GM04503 (cell line): ENCODE measurements at places on chromosomes 4 and X.

DNA sequence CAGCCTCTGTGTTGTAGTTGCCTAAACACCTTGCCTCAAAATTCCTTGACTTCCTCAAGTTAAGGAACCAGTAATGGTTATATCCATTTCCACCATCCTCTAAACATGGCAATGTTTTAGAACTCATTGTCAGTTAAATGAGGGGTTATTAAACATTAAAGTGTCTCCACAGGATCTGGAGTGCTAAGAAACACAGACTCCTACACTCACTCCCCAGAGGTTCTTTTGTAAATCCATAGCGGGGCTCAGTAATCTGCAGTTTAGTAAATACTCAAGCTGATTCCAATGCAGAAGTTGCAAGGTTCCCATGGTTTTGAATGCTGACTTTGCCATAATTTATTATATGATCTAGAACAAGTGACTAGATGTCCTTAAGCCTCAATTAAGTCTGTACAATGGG lies 245.5 kb downstream of the GPAT3 start:
- no peak for DNase-seq

DNA sequence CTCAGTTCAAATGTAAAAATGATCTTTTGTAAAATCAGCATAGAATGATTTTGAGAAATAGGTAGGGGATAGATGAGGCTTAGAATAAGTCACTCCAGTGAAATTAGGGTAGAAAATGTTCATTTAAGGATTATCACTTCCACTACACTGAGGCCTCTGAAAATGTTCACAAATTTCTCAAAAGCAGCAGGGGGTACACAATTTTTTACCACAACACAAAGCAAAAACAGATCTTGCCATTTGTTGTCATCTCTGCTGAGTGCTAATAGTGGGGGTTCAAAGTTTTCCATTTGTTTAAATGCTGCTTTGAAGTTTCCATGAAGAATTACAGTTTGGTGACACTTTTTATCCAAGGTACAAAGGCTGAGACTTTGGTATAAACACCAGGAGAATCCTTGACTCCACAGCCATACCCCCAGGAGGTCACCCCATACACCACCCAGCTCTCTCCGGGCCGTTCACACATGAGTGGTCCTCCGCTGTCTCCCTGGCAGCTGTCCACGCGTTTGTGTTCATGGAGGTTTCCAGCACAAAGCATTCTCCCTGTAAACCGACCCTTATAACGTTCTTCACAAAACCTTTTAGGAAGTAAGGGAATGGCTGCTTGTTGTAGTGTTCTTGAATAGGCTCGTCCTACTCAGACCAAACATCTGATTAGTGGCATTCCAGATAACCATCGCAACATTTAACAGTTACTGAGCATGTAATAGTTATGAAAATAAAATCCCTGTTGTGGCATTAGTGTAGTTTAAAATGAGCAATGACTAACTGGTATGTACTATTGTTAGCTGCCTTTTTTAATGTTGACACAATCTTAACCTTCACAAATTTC lies 71.0 kb downstream of the PRSS12 start:
- DNase-seq: no peak

DNA sequence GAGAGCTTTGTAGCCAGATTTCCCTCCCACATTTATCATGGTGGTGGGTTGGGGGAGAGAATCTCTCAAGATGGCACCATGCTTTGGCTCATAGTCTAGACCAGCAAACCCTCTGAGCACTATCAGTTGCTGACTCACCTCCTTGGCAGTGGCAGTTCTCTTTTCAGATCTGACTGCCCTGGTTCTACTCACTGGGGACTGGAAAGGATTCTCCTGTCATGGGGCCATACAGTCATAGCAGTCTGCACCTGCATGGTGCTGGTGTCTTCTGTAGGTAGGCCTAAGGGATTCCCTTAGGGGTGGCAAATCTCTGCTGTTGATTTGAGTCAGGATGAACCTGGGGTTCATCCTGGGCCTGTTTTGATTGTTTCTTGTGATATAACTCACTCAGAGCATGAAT lies 2.6 kb downstream of the TEX13B start:
- DNase-seq: no peak

- DNase-seq: no peak
Measured at GRCh38 chr4:20901851-20902250, 201.6 kb downstream of the PACRGL start.

GRCh38 chr4:13089659-13089998 lies 394.5 kb downstream of the RAB28 start:
- DNase-seq: no peak

DNA sequence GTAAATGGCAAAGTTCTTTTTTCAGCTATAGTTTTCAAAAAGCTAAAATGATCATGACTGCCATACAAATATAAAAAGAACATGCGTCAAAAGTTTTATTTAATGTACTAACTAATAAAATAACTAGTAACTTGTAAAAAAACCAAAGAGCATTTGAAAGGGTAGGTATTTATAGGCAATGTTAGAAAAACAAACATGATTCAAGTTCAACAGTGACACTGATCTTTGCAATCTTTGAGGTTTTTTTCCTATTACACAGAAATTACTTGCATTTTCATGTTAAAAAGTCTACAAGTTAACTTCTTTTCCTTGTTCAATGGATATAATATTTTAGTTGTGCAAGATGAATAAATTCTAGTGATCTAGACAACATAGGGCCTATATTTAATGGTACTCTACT lies 72.3 kb upstream of the GRID2 start:
- DNase-seq: no peak

- no peak for DNase-seq
Measured at GRCh38 chr4:145791988-145792387, 112.0 kb downstream of the C4orf51 start.

GRCh38 chrX:9983441-9983840 lies 16.3 kb downstream of the CLDN34 start:
- DNase-seq: no peak

DNA sequence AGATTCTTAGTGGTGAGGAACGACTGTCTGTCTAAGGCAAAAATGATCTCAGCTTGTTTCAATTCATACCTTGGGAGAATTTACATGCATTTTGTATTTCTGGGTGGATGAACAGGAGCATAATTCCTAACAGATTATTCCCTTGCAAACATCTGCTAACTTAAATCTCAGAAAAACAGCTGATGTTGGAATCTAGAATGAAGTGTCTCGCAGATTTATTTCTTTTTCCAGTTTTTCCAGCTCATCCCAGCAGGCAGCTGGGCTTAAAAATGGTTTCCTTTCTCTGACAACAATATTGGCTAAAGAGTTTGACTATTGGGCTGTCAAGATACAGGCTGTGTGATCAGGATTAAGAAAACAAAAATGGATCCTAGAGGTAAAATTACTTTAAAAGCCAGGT lies 1.1 kb downstream of the LNX1 start:
- DNase-seq: no peak

DNA sequence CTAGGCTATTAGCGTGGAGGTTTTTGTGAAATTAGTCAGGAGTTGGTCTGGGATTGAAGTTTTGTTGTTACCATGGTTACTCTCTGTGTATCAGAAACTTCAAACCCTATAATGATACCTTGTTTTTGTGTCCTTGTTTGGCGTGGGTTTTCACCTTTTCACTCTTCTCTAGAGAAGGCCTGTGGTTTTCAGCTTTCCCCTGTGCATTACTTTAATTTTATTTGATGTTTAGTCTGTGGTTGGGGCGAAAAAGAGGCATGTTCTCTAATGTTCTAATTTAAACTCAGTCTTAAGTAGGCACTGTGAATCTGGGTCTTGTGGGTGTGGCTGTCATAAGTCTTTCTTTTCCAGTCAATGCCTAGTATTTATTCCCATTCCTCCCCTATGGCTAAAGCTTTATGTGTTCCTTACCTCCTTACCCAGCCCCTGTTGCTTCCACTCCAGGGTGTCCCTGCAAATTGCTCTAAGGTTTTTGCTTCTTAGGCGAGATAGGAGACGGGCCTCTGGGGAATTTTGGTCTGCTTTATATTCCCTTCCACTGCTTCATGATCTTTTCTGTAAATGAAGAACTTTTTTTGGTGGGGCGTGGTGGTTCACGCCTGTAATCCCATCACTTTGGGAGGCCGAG lies 326.3 kb upstream of the ZCCHC13 start:
- no peak for DNase-seq

DNA sequence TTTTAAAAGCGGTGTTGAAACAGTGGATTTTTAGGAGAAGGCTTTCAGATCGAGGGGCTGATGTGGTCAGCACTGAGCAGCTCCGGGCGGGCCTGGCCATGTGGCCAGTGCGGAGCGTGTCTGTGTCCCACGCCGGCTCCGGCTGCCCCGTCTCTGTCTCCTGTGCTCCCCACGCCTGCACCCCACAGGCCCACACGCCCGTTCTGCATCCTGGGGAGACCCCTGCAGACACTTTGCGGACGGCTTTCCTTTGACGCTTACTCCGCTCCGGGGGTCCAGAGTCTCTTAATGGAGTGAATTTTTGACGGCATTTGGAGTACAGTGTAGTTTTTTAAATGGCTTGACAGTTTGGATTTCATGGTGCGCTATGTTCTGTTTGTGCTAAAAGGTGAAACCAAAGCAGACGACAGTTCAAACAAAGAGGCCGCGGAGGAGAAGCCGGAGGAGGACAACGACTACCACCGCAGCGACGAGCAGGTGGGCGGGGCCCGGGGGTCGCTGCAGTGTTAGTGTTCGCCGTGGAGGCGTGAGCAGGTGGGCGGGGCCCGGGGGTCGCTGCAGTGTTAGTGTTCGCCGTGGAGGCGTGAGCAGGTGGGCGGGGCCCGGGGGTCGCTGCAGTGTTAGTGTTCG lies 38.7 kb downstream of the PCGF3 start:
- DNase-seq: no peak

GRCh38 chr4:78092850-78093249 lies 35.7 kb downstream of the FRAS1 start:
- no peak for DNase-seq

GRCh38 chrX:74853255-74853654 lies 72.0 kb downstream of the NEXMIF start:
- no peak for DNase-seq

DNA sequence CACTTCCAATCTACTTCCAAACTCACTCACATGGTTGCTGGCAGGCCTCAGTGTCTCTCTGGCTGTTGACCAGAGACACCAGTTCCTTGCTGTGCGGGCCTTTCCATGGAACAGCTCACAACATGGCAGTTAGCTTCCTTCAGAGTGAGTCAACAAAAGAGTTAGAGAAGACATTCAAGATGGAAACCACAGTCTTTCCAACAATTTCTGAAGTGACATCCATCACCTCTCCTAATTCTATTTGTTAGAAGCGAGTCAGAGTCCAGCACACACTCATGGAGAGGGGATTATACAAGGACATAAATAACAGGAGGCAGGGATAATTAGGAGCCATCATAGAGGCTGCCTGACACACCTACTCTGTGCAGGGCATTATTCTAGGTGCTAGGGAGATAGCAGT lies 62.5 kb upstream of the TMEM164 start:
- no peak for DNase-seq

DNA sequence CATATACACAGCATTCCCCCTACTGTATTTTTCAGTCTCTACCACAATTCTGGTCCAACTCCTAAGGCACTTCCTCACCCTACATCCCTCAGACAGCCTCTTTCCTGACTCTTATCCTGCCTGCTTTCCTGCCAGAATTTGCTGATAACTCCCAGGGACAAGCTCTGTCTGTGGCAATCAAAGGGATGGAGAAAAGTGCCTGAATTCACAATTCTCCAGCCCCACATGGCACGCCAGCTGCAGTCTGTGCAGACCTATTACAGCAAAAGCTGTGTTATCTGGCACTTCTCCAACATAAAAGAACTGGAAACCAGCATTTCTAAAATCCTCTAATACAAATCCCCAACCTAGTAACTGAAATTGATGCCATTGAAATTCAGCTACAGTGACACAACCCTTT lies 404.8 kb downstream of the KLHL13 start:
- DNase-seq: no peak

- DNase-seq: no peak
Measured at GRCh38 chrX:47172549-47172948, 21.1 kb upstream of the UBA1 start.

DNA sequence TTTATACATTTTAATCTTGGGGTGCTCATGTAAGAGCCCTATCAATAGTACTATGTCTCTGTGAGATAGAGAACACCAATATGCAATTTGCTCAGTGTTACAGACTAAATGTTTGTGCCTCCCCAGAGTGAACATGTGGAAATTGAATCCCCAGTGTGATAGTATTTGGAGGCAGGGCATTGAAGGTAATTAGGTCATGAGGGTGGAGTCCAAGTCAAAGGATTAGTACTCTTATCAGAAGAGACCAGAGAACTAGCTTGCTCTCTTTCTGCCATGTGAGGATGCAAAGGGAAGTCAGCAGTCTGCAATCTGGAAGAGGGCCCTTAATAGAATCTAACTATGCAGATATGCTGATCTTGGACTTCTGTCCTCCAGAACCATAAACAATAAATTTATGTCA lies 1317.0 kb downstream of the STIM2 start:
- DNase-seq: no peak

DNA sequence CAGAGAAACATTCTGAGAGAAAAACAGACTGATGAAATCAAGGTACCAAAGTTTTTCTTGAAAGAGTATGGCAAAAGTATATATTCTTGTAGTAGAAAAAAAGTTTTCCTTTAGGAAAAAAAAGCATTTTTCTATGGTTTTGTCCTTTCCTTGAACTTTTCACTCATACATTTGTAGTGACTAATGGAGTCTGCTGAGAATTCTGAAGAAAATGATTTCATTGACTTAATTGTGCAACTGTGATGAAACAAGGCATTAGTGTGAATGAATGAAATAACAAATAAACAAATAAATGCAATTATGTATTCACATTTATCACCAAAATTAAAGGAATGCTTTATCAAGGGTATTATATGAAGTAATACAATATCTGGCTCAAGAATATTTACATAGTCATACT lies 5.7 kb downstream of the CSN1S1 start:
- DNase-seq: no peak

- no peak for DNase-seq
Measured at GRCh38 chrX:9267415-9267814, 197.4 kb upstream of the TBL1X start.

GRCh38 chr4:172657081-172657480 lies 511.5 kb upstream of the GALNT7 start:
- DNase-seq: no peak
